ENCODE measurements at places on chromosomes 7 and 10. TPM values are rescaled to one million over a fixed set of nuclear protein-coding genes. Genes with fewer than 3 reads are reported as not detected.

DNA sequence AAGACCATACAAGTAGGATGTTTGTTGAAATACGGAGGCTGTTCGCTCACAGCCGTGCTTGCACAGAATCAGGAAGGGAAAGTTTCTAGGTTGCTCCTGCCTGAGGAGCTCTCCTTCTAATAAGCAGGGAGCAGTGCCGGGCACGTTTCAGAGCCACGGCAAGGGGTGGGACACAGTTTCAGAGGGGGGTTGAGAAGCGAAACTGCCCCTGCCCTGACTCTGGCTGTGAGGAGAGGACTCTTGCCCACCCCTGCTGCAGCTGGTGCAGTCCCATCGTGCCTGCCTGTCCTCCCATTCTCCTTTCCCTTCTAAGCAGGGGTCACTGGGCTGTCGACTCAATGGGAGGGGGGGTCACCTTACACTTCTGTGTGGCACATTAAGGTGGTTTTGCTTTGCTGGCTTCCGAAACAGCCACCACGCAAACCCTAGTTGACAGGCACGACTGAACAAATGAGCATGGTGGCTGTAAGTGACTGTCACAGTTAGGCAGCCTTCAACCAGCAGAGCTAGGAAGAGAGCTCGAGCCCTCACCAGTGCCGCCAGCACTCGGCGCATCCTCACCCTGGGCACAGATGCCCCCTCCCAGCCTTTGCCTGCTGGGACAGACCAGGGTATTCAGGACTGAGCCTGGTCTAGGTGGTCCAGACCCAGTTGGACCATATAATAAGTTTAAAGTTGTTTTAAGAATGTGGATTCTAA, 37.5 kb downstream of the ZNF467 start:
- peaks cover 24% of the 10 kb centered on the region for H3K36me3 ChIP-seq
- peak; percentile 13 for DNase-seq
- H3K27ac ChIP-seq = no peak overlapping the region
- peaks cover 15% of the 10 kb centered on the region for H3K27me3 ChIP-seq
- no peaks in the 10 kb centered on the region for H3K4me1 ChIP-seq

GRCh38 chr10:77532068-77532467, 105.5 kb downstream of the KCNMA1 start:
- H3K36me3 ChIP-seq = no peaks in the 10 kb centered on the region
- peaks cover 7% of the 10 kb centered on the region for H3K27me3 ChIP-seq
- DNase-seq = no peak
- peaks cover 14% of the 10 kb centered on the region for H3K4me1 ChIP-seq
- H3K4me3 ChIP-seq = no peak overlapping the region
- no peak overlapping the region for H3K27ac ChIP-seq

GRCh38 chr7:66453340-66453739, 175.3 kb upstream of the KCTD7 start:
- DNase-seq = no peak
- H3K27ac ChIP-seq = no peak overlapping the region
- no peaks in the 10 kb centered on the region for H3K4me1 ChIP-seq
- peaks cover 8% of the 10 kb centered on the region for H3K36me3 ChIP-seq
- H3K27me3 ChIP-seq = no peaks in the 10 kb centered on the region

GRCh38 chr7:93715234-93715633, 140.7 kb upstream of the CALCR start:
- H3K27me3 ChIP-seq = no peaks in the 10 kb centered on the region
- no peaks in the 10 kb centered on the region for H3K4me1 ChIP-seq
- no peak overlapping the region for H3K4me3 ChIP-seq
- H3K27ac ChIP-seq = no peak overlapping the region
- peak; percentile 58 for DNase-seq

DNA sequence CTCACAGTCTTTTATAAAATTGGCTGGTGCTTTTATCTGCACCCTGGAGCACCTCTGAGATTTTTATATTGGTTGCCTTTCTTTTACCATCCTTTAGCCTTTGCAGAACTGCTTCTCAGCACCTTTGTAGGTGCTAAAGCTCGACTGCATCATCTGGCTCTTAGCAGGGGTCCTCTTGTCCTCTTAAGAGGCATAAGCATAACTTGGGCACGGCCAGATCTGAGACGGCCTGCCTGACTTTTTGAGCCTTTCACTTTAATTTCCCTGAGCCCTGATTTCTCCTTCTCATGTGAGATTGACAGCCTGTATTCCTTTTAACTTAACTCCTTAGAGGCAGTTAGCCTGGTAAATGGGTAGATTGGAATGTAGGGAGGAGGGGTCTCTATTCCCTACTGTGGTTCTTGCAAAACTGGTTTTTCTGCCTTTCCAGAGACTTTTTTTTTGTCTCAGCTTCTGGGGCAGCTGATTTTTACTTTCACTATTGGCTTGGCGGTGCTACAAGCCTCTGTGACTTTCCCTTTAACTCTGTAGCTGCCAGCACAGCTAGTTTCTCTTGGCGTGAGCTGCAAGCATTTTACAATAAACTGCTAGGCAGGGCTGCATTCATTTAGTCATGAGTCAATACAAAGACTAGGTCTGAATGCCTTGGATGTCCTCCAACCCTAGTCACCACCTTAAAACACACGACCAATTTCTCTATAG, 24.0 kb downstream of the ZPBP start:
- no peaks in the 10 kb centered on the region for H3K36me3 ChIP-seq
- no peak for DNase-seq
- peak overlapping the region; percentile 56 for H3K4me3 ChIP-seq

DNA sequence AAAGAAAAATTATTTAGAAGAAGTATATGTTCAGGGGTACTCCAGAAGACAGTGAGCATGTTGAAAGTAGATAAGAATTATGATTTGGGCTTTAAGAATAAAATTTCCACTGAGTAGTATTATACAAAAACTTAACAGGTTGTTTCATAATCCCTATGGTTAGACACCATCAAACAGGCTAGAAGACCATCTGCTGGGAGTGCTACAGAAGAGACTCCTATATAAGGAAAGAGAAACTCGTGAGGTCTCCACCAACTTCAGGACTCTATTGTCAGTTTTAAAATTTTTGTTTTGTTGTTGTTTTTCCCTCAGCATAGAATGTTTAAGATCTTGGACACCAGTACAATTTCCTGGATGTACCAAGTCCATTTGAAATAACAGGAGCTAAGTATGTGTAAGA, 13.1 kb downstream of the DNAJC1 start:
- no peak overlapping the region for H3K4me3 ChIP-seq
- H3K36me3 ChIP-seq = no peaks in the 10 kb centered on the region
- H3K27me3 ChIP-seq = no peaks in the 10 kb centered on the region
- peaks cover 5% of the 10 kb centered on the region for H3K4me1 ChIP-seq

- no peak for DNase-seq
- no peak overlapping the region for H3K27ac ChIP-seq
- H3K4me1 ChIP-seq = peaks cover 7% of the 10 kb centered on the region
- H3K36me3 ChIP-seq = no peaks in the 10 kb centered on the region
These were observed 35.1 kb downstream of the ADD3 start for GRCh38 chr10:110042891-110043290.

DNA sequence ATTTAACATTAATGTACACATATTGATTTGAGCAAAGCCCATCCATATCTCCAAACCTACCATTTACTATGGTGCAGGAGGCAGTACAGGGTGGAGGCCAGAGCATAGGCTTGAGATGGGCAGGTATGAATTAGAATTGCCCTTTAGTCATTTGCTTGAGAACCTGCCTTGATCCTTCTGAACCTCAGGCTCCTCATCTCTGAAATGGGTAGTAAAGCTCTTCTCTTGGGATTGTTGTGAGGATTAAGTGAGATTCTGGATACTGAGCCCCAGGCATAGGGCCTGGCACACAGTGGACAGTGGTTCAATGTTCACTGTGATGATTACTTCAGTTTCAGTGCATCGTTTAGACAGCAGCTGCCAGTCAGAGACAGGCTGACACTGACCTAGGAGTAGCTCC, 5.0 kb upstream of the ATXN7L1 start:
- H3K36me3 ChIP-seq = no peaks in the 10 kb centered on the region
- H3K4me3 ChIP-seq = no peak overlapping the region
- H3K27ac ChIP-seq = no peak overlapping the region
- no peaks in the 10 kb centered on the region for H3K27me3 ChIP-seq

DNA sequence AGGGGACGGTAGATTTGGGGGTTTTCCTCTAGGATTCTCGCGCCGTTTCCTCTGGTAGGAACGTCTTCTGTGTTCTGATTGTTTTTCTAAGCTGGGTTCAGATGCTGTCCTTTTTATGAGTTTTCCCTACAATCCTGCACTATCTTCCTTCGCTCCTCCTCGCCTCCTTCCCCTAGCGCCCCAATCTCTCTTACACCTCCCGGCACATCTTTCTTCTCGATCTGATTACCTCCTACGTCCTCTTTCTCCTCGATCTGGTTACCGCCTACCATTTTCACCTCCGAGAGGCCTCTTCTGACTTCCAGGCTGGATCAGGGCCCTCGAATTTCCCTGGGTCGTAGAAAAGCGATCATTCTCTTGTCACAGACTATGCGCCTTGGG, 413 bp downstream of the BUD31 start:
- H3K36me3 ChIP-seq = peaks cover 53% of the 10 kb centered on the region
- H3K4me1 ChIP-seq = peaks cover 43% of the 10 kb centered on the region
- H3K27ac ChIP-seq = peak overlapping the region; percentile 98
- no peak for DNase-seq
- H3K4me3 ChIP-seq = peak overlapping the region; percentile 94
- no peaks in the 10 kb centered on the region for H3K27me3 ChIP-seq

GRCh38 chr10:7410862-7411670, at the start of gene SFMBT2:
SFMBT2 (minus strand) TSS chr10:7411034; CDS start chr10:7381898, 29,136 bp downstream.
- peaks cover 44% of the 10 kb centered on the region for H3K4me1 ChIP-seq
- H3K36me3 ChIP-seq = no peaks in the 10 kb centered on the region
- H3K27me3 ChIP-seq = peaks cover 38% of the 10 kb centered on the region
- peak; percentile 74 for DNase-seq
- peak within 1 kb of the TSS; percentile 79 for H3K27ac ChIP-seq
- peak within 1 kb of the TSS; percentile 74 for H3K4me3 ChIP-seq

GRCh38 chr7:120586571-120586970, 271.4 kb downstream of the TSPAN12 start:
- H3K4me3 ChIP-seq = no peak overlapping the region
- no peaks in the 10 kb centered on the region for H3K36me3 ChIP-seq
- H3K4me1 ChIP-seq = no peaks in the 10 kb centered on the region
- H3K27me3 ChIP-seq = no peaks in the 10 kb centered on the region
- no peak for DNase-seq
- no peak overlapping the region for H3K27ac ChIP-seq

DNA sequence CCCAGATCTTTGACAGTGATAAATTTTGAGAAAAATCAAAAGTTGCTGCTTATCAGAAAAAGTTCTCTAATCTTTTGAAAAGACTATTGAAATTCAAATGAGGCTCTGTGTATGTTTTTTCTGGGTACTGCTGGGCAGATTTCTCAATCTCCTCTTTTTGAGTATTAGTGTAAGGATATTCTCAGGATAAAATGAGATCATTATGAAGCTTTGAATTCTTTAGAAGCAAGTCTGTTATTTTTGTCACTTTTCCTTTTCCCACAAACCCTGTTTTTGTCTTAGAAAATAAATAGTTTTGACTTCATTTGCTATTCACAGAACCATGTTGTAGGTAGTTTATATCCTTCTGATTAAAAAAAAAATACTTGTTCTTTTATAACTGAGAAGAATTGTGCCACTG, 7.9 kb downstream of the STAM start:
- H3K27ac ChIP-seq = no peak overlapping the region
- no peak overlapping the region for H3K4me3 ChIP-seq
- H3K36me3 ChIP-seq = no peaks in the 10 kb centered on the region
- H3K27me3 ChIP-seq = no peaks in the 10 kb centered on the region
- DNase-seq = no peak

The ZNF107 gene
- total RNA-seq = 4.3 TPM

The RAMP3 gene
- total RNA-seq = 183 TPM

The CALHM1 gene
- total RNA-seq = 0.15 TPM
